Activated naive CD8-positive, alpha-beta T cell treated with anti-CD3 and anti-CD28 coated beads for 36 hours (primary cell): ENCODE measurements at places on chromosomes 7 and 10.

- DNase-seq: no peak
Observed at GRCh38 chr7:94088560-94088959, 84.4 kb upstream of the BET1 start.

DNA sequence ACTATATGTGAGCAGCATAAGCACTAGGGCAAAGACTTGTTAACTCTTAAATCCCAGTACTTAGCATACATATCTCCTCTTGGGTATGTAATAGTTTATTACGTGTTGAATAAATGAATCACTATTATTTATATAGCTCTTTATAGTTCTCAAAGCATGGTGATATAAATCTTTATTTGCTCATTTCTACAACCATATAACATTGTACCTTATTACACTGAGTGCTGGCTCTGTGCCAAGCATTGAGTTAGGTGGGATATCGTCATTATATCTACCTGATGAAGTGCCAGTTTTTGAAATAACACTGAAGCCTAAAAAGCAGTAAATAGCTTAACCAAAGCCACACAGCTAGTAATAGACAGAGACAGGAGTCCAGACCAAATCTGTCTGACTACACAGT, 27.9 kb downstream of the AHR start:
- no peak for DNase-seq

GRCh38 chr7:157580324-157580723, 243.5 kb downstream of the DNAJB6 start:
- no peak for DNase-seq

DNA sequence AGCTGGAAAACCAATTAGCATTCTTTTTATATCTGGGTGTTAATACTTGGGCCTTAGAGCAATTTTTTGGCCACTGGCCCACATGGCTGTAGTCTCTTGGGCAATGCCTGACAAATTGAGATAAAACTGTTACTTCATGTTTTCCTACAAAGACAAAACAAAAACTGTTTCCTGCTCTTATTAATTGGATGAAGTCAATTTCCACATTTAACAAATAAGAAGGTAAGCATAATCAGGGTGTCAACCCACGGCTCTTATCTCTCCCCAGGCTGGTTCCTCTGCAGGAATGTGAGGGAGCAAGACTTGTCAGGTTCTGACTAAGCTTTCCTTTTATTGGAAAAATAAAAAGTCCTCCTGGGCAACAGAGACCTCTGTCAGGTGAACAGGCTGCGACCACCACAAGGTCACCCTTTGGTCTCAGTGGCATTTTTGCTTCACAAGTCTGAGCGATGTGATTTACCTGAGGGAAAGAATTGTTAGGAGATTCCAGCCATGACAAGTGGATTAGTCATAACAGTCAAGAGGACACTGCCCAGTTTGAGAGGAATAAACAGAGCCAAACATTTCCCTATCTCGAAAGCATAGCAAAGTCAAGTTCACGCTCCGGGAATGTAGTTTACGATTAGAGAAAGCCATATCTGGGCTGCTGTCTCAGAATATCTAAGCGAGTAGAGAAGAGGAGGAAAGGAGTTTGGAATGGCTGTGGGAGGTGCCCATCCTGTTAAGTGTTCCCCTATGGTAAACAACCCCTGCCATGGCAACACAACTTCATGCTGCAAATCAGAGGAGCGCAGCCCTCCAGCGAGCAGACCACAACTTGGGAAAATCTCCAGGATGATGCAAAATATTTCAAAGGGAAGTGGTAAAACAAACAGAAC, 144.4 kb downstream of the TES start:
- no peak for DNase-seq

- no peak for DNase-seq
Observed at GRCh38 chr7:75737856-75738603, 711 bp downstream of the HIP1 start.

GRCh38 chr7:29289156-29290021, 94.8 kb downstream of the CHN2 start:
- no peak for DNase-seq

GRCh38 chr7:94253686-94254085, 141.0 kb upstream of the COL1A2 start:
- no peak for DNase-seq

- no peak for DNase-seq
Observed at GRCh38 chr10:2351566-2351965, 614.2 kb upstream of the ADARB2 start.

DNA sequence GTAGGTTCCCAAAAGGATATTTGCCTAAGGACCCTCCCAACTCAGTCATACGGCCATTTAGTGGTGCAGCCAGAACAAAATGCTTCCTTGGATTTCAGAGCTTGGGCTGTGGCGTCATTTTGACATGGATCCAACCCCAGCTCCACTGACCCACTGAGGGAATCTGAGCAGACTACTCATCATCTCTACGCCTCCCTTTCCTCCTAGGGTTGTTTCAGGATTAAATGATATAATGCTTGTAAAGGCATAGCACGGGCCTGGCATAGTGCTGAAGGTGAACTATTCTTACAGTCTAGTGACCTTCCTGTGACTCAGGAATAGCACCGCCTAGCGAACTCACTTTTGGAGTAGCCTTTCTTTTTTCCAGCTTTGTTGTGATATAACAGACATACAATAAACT, 70.3 kb upstream of the LOXL4 start:
- no peak for DNase-seq

DNA sequence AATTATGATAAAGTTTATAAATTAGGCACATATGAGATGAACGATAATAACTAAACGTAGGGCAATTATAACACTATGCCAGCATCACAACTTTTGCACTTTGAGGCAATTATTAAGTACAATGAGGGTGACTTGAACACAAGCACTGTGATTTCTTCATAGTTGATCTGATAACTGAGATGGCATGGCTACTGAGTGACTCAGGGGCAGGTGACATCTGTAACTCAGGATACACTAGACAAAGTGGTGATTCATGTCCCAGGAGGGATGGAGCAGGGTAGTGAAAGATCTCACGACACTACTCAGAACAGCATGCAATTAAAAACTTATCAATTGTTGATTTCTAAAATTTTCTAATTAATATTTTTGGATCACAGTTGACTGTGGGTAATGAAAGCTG, 98.3 kb upstream of the ARHGAP21 start:
- no peak for DNase-seq

GRCh38 chr7:156026603-156027002, 214.3 kb upstream of the SHH start:
- DNase-seq: no peak

- no peak for DNase-seq
Observed at GRCh38 chr10:88243836-88244730, 339.0 kb downstream of the RNLS start.

DNA sequence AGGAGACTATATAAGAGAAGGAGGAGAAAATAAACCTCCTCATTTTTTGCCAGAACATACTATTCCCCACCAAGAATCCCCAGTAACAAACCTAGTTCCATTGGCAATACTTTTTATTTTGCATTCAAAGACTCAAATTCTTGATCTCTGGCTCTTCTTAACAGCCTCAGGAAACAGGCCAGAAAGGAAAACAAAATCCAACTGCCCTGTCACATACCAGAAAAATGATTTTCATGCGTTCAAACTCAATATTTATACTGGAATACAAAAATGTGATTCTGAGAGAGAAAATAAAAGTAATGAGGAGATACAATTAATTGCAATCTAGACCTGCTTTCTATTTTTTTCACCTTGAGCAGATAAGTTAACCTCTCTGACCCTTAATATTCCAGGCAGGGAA, 435.9 kb upstream of the AUTS2 start:
- DNase-seq: no peak

DNA sequence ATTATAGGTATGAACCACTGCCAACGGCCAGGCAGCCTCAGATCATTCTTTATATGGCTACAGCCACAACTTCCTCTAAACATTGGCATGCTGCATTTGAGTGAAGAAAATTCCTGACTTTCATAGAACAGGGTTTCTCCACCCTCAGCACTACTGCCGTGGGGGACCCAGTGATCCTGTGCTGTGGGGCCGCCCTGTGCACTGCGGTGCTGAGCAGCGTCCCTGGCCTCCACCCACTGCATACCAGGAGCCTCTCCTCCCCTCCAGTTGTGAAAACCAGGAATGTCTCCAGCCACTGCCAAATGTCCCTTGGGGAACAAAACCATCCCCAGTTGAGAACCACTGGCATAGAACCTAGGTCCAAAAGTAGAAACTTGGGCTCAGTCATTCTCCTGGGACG, 15.8 kb downstream of the CNPY1 start:
- no peak for DNase-seq

DNA sequence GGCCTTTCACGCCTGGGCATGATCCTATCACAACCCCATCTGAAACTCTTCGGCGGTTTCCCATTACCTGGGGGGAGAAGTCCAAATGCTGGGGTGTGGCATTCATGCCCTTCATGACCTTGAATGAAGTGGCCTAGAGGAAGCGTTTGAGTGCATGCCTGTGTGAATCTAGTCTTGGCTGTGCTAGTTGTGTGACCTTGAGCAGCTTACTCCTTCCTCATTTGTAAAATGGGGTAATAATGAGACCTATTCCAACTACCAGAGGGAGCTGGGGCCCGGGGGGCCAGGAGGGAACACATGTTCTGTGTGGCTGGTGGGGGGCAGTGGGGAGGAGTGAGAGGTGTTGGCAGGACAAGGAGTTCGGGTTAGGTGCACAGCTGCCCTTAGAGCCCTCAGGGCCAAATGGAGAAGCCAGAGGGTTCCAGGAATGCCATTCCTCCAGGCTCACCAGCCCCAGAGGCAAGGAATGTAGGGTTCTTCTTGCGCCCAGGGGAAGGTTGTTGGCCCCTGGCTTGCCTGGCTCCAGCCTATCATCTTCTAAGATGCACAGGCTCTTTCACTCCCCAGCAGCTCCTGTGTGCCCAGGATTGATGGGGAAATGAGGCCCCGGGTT, 21.3 kb upstream of the TBRG4 start:
- no peak for DNase-seq

- no peak for DNase-seq
Observed at GRCh38 chr10:118374404-118374803, 32.3 kb upstream of the FAM204A start.

DNA sequence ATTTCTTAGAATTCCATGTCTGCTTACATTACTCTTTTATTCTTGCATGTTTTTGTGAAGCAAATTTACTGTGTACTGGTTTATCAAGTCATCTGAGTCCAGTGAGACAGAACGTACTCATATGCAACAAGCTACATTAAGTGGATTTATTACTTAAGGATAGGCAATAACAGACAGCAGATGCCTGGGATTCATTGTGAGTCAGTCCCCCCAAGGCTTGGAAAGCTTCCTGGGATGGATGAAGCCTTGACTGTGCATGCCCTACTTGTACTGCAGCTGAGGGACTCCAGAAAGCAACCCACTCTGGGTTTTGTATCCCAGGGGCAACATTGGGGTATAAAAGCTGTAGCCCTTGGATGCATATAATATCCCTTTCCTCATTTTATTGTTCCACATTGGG, 113.4 kb upstream of the RAB18 start:
- no peak for DNase-seq

DNA sequence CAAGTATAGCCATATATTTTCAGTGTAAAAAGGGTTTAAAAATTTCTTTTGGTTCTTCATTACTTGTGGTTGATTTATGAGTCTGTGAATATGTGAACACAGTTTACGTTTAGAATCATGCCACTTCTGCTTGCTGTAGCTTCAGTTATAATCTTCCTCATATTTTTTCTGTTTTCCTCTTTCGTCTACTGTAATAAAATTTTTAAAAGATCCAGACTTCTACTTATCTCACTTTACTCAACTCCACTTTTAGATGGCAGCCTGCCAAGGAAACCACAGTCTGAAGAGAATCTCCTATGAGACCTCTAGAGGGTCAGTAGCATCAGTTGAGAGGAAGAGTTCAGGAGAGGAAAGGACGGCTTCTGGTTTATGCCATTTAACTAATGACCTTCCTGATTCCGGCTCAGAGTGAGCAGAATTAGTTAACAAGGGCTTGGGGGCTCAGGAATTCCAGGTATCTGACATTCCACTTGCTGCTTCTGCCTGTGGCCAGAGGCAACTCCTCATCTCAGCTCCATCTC, 21.4 kb downstream of the CREB5 start:
- no peak for DNase-seq

DNA sequence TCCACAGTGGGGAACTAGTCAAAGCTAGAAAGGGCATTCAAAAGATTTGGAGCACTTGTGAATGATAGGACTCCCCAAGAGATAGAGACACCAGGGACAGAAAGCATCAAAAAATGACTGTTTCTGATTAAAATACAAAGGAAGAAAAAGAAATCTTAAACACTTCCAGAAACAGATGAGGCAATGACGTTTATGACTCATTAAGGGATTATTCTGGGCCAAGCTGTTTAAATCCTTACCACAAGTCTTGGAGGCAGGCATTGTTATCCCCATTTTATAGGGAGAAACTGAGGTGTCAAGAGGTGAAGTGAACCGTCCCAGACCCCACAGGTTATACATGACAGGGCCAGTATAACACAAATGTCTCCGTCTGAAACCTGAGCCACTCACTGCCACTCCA, 68.3 kb upstream of the AMPH start:
- DNase-seq: no peak

DNA sequence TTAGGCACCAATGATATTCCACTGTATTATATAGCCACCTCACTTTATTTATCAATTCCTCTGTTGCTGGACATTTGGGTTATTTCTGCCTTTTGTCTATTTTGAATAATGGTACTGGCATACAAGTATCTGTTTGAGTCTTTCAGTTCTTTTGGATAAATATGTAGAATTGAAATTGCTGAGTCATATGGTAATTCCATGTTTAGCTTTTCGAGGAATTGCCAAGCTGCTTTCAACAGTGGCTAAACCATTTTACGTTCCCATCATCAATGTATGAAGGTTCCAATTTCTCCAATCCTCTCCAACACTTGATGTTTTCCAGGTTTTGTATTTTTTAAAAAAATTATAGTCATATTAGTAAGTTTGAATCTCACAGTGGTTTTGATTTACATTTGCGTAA, 42.3 kb downstream of the JMJD1C start:
- no peak for DNase-seq
